Activated T-helper 2 cell treated with anti-CD3 and anti-CD28 coated beads, Interferon-gamma antibody, Interleukin-2, Interleukin-4, amounts not matched to agents 10 μg/mL and 5 μg/mL and 100 μg/mL, durations not matched to agents 14 hours and 24 hours and 36 hours (primary cell): ENCODE measurements at places on chromosomes 11 and 22. TPM values are rescaled to one million over a fixed set of nuclear protein-coding genes. Genes with fewer than 3 reads are reported as not detected.

Gene NRXN2
- total RNA-seq, result 0.05 TPM in 1 of 2 replicates, not detected in the other

Gene ESRRA
- total RNA-seq, result 49.4 and 54.6 TPM in 2 replicates

Gene OR52N4
- not detected in 2 replicates for total RNA-seq

Gene CCS
- total RNA-seq, result 30.4 and 31.1 TPM in 2 replicates

DNA sequence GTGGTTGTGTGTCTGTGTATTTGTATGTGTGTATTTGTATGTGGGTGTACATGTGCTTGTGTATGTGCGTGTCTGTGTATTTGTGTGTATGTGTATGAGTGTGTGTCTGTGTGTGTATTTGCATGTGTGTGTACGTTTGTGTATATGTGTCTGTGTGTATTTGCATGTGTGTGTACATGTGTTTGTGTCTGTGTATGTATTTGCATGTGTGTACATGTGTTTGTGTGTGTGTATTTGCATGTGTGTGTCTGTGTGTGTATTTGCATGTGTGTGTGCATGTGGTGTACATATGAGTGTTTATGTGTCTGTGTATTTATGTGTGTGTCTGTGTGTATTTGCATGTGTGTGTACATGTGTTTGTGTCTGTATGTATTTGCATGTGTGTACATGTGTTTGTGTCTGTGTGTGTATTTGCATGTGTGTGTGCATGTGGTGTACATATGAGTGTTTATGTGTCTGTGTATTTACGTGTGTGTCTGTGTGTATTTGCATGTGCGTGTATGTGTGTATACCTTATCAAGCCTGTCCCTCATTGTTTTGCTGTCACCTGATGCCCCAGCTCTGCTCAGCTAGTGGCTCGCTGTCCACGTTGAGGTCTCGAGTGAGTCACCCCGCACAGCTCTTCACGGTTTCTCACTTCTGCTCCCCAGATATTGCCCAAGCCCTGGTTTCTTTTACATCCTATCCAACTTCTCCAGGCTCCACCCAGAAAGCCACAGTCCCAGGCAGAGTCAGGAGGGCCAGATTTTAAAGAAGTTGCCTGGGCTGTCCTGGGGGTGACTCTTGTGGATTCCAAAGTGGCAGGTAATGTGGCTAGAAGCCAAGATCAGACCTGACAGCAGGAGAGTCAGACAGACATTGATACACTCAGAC lies 15.2 kb downstream of the MB start:
- no peak for DNase-seq

DNA sequence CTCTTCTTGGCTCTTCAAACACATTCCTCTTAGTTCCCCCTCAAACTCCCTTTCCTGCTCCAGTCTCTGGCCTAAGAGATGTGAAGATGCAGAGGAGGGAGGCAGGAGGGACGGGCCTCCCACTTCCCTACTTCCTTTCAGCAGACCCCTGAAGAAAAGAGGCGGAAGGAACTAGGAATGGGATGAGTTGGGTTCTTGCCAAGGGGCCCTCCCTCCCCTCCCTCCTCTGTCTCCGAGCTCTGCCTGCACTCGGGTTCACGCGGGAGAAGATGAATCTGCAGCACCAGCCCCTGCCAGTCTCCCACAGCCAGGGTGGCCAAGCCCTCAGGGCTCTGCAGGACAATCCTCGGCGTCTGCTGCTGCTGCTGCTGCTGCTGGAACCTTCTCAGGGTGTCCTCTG lies 24.3 kb upstream of the PKNOX2 start:
- DNase-seq, result no peak

DNA sequence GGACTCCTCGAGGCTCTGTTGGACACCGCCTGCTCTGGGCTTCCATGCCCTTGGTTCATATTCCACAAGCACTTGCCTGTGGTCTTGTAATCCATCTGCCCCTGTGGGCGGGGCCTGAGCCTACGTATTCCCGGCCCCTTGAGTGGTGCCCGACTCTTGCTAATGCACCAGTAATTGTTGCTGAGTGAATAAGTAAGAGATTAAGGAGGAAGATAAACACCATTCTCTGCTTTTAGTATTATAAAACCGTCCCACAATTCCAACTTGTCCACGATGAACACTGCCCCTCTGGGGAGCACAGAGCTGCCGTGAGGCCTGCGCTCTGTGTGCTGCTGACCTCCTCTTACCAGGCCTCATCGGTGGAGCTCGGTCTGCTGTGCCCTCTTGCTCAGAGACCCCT lies 50.3 kb downstream of the MICAL2 start:
- no peak for DNase-seq

DNA sequence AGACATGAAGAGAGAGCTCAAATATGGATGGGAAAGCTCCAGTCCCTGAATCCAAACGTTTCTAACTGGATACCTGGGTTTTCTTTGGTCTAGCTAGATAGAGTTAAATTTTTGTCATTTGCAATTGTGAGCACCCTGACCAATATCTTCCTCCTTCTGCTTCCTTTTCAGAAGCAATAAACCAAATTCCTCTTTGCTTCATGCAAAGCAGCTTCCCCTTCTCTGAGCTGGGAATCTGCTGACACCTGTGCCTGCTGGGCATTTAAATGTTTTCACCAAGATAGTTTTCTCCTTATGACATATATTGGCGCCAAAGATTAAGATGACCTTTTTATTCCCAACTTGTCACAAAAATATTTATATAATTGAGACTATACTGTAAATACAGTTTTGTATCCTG lies 27.9 kb upstream of the PAK1 start:
- DNase-seq, result no peak

- DNase-seq, result no peak
Measured at GRCh38 chr11:46682773-46683752, 17.4 kb downstream of the ARHGAP1 start.

DNA sequence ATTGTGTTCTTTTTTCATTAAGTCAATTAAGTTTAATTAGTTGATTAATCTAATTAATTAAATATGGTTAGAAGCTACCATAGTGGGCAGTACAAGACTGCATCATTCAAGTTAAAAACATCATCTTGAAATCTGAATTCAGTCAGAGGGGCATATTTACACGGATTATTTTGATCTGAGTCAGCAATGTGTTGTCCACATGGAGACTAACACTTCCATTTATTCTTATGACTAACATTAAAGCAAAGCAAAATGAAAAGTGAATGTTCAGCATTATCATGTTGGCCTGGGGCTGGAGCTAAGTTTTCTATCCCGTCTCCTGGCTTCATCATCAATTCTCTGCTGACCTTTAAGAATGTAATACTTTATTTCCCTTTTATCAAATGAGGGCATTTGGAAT lies 17.3 kb downstream of the FLI1 start:
- DNase-seq, result no peak

GRCh38 chr22:20782596-20783299 lies 8.8 kb downstream of the SERPIND1 start:
- no peak for DNase-seq

GRCh38 chr11:128346804-128347203 lies 240.6 kb downstream of the ETS1 start:
- no peak for DNase-seq

DNA sequence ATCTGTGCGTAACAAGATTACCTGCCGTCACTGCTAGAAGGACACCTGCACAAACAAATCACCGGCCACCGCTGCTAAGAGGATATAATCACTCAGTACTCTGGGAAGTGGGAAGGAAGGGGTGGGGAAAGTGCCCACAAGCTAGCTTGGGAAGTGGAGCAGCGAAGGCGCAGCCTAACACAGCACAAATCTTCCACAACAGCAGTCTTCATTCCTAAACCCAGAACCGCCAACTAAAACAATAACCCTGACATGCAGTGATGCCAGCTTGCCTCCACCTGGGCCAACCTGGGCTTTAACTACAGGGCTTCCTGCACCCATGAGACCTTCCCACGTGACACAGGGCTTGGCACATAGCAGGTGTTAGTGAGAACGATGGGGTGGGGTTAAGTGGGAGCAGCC lies 5.1 kb downstream of the DGCR2 start:
- DNase-seq, result no peak

GRCh38 chr11:107624983-107625684 lies 34.2 kb downstream of the ELMOD1 start:
- DNase-seq, result no peak

- DNase-seq, result no peak
Measured at GRCh38 chr22:22144858-22145257, 99.7 kb upstream of the VPREB1 start.

- no peak for DNase-seq
Measured at GRCh38 chr11:101949680-101950220, 33.4 kb upstream of the ANGPTL5 start.
